Fibroblast of pulmonary artery (primary cell): ENCODE measurements at places on chromosomes 5 and 9.

DNA sequence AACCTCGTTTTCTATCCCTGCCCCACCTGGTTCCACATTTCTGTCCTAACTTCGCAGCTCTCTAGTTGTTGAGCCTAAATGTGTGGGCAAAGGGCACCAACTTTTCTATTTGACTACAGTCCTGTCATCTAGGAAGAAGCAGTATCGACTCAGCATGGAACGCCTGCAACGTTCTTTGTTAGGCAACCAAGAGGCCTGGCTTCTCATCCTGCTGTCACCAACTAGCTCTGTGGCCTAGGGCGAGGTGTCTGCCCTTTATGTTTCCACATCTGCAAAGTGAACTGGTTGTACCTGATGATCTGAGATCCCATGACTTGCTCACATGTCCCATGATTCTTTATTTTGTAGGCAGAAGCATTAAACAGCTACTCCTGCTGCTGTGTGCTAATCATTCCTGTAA, 248.9 kb downstream of the ADAMTSL1 start:
- no peak for DNase-seq

- no peak for DNase-seq
Observed at GRCh38 chr5:52807723-52808122, 20.0 kb downstream of the ITGA1 start.

GRCh38 chr5:171961117-171961516, 45.3 kb downstream of the FBXW11 start:
- peak; percentile 39 for DNase-seq

DNA sequence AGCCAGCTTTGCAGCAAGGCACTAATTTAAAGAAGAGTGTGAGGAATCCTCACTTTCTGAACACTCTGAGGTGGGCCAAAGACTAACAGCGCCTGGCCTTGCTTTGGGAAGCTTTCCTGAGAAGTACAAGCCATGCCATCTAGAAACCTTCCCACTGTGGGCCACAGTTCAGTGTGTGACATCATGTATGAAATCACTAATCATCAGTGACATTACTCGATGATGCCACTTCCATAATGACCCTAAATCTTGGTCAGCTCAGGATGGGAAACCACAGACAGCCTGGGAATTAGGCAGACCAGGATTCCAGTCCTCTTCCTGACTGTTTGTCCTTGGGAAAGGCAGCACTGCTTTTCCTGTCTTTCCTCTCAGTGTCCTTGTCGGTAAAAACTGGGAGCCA, 54.2 kb upstream of the HSPA9 start:
- no peak for DNase-seq

DNA sequence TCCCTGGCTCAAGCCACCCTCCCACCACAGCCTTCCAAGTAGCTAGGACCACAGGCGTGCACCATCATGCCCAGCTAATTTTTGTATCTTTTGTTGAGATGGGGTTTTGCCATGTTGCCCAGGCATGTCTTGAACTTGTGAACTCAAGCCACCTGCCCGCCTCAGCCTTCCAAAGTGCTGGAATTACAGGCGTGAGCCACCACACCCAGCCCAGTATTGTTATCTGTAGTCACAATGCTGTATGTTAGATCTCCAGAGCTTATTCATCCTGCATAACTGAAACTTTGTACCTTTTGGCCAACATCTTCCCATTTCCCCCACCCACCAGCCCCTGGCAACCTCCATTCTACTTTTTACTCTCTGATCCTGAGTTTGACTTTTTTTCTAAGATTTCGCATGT, 37.5 kb downstream of the CREBRF start:
- DNase-seq = no peak

GRCh38 chr5:143412661-143413342, 9.3 kb upstream of the NR3C1 start:
- no peak for DNase-seq

DNA sequence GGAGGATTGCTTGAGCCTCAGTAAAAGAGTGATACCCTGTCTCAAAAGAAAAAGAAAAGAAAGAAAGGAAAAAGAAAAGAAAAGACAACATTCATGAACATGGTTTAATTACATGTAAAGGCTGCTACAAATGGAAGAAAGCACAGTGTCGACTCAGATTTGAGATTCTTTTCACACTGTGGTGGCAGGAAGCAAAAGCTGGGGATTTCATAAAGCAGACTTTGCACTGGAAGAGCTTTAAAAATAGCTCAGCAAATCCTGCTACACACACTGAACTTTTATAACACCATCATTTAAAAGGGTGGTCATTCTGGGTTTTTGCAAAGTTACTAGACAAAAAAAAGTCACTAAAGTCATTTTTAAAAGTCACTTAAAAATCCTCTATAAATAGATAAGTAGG, 140.8 kb downstream of the CEMIP2 start:
- DNase-seq = no peak

GRCh38 chr9:106779796-106780195, 83.2 kb upstream of the ZNF462 start:
- DNase-seq = no peak

DNA sequence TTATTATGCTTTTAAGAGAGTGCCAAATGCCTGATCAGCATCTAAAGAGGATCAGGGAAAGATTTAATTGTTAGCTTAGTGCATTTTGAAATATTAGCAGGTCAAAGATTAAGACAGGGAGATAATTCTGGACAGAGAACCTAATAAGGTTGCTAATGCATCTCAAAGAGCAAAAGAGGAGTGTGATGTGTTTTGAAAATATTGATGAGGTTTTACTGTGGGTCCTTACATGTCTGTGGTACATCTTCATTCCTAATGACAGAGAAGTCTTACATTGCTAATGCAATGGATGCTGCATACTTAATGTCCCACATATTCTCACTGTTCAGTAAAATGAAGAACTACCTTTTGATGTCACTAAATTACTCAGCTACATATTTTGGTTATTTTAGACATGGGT, 154.1 kb downstream of the TAF11L14 start:
- no peak for DNase-seq

DNA sequence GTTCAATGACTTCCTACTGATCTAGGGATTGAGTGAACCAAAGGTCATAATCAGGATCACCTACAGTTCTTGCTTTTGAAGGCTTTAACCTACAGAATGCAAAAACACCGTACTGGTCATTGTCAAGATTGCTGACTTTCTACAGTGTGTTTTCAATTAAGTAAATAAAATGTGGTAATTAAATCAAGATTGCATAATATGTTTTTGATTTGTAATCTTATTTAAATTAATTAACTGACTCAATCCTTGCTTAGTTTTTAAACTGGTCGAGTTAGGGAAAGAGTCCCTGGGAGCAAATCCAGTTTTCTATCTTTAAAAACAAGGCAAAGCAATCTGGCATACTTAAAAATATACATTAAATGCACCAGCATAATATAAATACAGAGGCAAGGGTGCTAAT, 125.9 kb downstream of the NFIB start:
- DNase-seq = no peak

DNA sequence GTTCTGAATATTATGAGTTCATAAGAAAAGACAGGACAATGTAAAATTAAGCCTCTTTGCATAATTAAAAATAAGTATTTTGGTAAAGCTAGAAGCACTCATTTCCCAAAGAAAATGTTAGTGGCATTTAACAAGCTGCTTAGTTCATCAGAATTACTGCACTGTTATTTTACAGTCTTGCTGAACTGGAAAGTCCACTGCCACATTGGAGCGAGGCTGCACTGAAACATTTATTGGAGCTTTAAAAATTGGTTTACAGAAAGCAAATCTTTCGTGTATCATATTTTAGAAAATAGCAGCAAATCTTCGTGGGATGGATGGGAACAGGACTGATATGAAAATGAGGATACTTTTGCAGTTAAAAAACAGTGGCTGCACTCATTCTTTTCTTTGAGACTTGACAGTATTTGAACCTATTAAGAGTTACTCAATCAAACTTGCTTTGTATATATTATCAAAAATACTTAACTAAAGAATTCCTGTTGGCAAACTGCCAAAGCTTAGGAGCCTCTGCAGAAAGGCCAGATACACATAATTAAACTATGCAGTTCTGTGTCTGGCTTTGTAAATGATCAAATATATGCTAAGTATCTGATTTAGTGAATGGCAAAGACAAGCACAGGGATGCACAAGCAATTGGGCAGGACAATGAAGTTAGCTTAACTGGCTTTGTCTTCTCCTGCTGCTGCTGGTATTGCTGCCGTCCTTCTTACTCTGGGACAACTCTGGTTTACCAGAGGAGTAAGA, 16.5 kb upstream of the FBXL7 start:
- peak; percentile 36 for DNase-seq

- DNase-seq = peak; percentile 27
Observed at GRCh38 chr9:70873506-70873905, 247.9 kb downstream of the TRPM3 start.

- DNase-seq = no peak
Observed at GRCh38 chr9:94533155-94533554, 21.7 kb upstream of the PCAT7 start.

GRCh38 chr9:6224393-6225154, 9.0 kb downstream of the IL33 start:
- DNase-seq = no peak

- DNase-seq = no peak
Observed at GRCh38 chr9:137574192-137574591, 4.5 kb downstream of the DPH7 start.

DNA sequence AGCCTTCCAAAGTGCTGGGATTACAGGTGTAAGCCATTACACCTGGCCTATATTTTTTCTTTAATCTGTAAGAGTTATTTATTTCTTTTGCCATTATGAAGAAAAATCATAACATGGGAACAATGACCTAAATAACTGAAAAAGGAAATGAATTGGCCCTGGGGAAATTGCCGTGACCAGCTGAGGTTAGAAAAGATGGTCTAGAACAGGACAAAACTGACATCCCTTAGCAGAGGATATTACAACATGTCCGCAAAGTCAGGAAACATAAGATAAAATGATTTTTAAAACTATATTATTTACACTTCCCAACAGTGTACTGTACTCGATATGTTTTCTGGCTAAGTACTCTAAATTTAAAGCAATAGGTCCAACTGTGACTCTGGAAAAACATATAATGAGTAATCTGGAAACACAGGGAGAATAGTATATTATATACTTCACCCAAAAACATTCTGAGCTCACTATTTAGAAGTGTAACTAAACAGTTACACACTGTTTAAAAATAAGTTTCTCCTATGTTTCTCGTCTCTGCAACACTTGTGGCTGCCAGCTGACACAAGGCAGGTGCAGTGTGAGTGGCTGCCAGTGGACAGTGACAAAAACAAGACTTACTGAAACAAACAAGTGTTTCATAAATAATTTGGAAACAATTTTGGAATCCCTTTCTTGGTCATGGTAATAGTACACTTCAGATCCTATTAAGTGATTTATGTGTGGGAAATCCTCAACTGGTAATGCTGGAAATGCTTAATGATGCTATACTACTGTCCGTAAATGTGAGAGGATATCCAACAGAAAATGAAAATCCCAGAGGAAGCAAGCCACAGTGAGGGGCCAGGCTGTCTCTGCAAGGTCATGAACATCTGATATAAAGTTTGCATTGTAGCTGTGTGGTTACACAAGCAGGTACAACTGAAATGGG, 69.1 kb downstream of the C9orf85 start:
- DNase-seq = no peak

GRCh38 chr5:53900677-53901076, 340.2 kb downstream of the NDUFS4 start:
- DNase-seq = no peak

GRCh38 chr5:6786786-6787495, 73.7 kb downstream of the TENT4A start:
- DNase-seq = peak; percentile 60

- DNase-seq = no peak
Observed at GRCh38 chr5:107341376-107342084, 329.2 kb downstream of the EFNA5 start.

DNA sequence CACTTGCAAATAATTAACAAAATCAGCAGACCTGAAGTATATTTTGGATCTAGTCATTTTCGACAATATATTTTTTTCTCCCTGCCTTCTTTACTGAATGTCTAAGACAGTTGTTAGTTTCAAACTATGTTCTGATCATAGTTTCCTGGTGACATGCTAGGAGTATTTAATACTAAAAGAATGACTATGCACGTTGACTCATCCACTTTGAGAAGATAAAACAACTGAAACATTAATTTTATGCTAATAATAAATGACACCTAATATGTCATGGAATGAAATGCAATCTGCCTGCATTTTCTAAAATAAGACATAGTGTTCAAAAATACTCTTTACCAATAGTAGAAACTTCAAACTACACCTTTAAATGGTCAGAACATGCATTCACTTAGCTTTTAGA, 2123.7 kb upstream of the C9orf72 start:
- peak; percentile 48 for DNase-seq

DNA sequence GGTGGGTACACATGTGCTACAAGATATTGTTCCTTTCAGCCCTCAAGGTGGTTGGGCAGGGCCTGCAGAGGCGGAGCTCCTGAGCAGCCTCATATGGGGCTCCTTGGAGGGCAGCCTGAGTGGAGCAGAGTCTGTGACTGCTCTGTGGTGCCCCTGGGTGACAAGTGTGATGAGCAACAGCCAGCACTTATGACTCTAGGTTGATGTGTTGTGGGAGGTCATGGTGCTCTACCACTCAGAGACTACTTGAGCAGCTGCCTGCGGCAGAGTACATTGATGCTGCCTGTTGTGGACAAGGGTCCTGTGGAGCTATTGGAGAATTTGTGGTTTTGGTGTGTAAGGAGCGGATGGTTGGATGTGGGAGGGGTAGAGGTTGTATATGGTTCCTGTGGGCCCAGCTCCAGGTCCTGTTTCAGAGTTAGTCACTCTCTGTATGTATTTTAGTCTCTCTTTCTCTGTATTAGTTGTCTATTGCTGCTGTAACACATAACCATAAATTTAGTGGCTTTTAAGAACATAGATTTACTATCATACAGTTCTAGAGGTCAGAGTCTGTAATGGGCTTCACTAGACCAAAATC, 141.3 kb downstream of the SREK1 start:
- DNase-seq = no peak
